ENCODE measurements at places on chromosomes 3 and 15.

DNA sequence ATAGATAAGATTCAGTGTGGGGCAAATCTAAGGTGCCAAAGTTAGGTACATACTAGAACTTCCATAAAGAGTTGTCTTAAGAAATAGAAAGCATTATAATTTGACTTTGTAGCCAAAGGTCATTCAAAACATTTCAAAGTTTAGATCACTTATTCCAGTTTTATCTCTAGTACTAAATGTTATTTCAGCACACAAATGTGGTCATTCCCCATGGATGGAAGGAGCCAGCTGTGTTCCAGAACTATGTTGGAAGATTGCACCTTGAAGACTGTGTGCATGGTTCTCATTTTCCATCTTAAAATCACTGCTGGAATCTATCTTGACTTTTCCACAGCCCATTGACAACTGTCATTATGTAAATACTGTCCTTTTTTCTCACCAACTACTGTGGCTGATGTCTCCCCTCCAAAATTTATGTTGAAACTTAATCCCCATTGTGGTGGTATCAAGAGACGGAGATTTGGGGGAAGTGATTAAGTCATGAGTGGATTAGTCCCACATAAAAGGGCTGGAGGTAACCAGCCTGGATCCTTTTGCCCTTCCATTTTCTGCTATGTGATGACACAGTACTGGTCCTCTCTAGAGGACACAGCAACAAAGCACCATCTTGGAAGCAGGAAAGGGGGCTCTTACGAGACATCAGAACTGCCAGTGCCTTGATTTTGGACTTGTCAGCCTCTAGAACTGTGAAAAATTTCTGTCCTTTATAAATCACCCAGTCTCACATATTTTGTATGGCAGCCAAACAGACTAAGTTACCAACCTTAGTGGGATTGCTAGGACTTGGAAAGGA is 24.0 kb downstream of the TGFBR2 start:
- no peak for DNase-seq

- DNase-seq = no peak
These were observed 18.7 kb upstream of the GADL1 start for GRCh38 chr3:30913176-30913575.

DNA sequence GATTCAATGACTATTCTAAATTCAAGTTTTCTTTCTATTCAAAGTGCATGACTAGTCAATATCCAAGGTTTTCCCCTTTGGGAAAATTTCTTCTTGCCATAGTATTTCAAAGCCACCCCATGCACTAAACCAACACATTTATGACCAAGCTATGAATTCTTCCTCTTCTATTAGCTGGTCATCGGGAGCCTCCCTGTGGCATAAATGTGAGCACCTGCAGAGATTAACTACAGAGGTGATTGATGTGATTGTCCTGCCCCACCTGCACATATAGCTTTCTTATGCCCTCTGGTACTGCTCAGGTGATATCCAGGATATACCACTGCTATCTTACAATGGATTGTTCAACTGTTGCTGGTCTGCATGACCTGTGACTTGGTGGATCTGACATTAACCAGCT is 694.9 kb downstream of the ZBBX start:
- no peak for DNase-seq

DNA sequence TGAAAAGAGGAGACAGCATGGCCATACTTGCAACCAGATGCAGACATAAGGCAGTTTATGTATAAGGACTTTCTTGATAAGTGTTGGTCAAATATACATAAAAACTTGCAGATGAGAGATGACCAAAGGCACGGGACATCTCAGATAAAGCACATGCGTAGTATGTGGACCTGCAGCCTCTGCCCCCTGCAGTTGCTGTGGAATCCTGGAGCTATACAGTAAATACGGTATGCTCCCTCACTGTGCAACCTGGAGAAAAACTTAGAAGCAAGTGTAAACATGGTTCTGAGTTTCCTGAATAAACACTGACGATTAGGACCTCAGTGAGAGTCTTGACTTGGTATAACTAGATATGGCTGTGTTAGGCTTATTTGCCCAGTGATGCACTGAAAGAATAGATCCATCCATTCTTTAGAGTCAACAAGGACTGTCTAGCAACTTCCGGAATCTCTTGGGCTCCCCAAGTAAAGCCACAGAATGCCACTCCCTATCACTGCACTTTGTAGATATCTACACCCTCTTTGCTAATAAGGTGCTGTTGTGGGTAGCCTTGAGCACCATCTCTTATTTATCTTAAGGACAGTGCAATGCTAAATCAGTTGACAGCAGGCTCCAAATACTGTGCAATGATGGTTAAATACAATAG is 40.2 kb downstream of the GJD2 start:
- DNase-seq = peak; percentile 60

DNA sequence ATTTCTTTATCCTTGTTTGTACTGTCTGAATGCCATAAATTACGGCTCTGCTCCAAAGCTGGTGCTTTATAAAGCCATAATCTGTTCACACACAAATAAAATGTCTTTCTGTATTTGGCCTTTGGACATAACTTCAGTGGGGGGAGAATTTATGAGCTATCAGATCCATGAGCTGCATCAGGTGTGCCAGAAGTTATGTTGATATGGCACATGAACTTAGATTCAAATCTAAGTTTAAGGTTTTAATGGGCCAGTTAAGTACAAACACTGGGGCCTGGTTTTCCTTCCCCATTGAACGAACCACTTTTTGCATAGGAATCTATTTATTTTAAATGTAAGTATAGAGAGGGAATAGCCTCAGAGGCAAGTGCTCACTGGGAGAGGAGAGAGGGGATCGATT is 239.9 kb downstream of the NFKBIZ start:
- DNase-seq = no peak

DNA sequence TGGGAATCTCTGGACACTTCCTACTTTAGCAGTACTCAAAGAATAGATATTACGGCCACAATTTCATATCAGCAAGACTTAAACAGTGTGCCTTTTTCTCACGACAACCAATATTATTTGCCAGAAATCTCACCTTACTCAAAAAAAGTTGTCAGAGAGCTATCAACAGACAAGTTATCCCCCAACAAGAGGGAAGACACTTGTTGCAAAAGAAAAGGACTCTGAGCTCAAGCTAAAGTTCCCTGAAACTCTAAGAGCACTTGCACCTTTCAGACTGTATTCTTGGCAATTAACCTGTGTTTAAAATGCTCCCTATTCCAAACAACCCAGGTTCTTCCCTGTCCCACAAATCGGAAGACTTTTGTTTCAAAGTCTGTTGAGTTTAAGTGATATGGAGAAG is 4.5 kb downstream of the LRIG1 start:
- DNase-seq = no peak

DNA sequence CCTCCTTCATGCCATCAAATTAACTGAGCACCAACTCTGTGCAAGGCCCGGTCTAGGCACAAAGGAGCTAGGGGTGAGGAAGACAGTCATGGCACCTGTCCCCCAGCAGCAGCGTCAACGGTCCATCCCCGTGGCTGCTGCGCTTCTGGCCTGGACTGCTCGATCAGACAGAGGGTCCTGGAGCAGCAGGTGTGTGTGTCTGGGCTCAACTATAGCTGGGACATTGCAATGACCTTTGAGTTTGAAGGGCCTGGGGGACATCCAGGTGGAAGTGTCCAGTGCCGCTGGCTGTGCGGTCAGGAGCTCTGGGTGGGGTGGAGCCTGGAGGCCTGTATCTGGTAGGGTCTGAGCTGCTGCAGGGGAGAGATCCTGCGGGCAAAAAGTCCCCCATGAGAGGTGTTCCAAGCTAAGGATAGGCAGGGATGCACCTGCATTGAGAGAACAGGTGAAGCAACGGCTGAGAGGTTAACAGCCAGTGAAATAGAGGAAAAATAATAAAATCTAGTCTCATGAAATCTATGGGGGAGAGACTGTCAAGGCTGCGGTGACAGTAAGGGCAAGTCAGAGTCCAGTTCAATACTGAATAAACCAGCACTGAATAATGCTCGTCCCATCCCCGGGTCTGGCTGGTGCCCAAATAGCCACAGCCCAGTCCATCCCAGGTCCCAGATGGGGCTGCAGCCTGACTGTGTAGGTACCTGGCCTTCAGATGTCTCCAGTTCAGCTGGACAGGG is 25.4 kb upstream of the SLC41A3 start:
- DNase-seq = no peak

GRCh38 chr15:52466134-52466701 is 62.5 kb downstream of the MYO5A start:
- DNase-seq = peak; percentile 25

GRCh38 chr15:92682741-92683510 is 27.4 kb upstream of the FAM174B start:
- DNase-seq = no peak

DNA sequence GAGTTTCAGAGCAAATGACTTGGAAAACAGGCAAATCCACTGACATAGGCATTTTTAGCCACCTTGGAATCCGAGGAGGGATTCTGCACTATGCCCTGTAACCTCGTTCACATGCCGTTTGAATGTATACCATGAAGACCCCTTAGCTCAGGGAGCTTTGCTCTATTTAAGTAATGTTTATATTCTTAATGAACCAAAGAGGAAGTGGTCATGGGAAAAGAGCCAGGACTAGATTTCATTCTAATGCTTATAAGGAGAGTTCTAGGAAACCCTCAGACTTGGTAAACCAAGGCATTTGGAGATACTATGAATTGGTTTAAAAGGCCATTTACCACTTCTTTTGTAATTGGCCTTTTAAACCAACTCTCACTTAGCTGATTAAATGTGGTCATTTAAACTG is 178.9 kb downstream of the IGF1R start:
- peak; percentile 35 for DNase-seq

GRCh38 chr15:59501597-59501996 is 63.6 kb downstream of the FAM81A start:
- DNase-seq = peak; percentile 61

DNA sequence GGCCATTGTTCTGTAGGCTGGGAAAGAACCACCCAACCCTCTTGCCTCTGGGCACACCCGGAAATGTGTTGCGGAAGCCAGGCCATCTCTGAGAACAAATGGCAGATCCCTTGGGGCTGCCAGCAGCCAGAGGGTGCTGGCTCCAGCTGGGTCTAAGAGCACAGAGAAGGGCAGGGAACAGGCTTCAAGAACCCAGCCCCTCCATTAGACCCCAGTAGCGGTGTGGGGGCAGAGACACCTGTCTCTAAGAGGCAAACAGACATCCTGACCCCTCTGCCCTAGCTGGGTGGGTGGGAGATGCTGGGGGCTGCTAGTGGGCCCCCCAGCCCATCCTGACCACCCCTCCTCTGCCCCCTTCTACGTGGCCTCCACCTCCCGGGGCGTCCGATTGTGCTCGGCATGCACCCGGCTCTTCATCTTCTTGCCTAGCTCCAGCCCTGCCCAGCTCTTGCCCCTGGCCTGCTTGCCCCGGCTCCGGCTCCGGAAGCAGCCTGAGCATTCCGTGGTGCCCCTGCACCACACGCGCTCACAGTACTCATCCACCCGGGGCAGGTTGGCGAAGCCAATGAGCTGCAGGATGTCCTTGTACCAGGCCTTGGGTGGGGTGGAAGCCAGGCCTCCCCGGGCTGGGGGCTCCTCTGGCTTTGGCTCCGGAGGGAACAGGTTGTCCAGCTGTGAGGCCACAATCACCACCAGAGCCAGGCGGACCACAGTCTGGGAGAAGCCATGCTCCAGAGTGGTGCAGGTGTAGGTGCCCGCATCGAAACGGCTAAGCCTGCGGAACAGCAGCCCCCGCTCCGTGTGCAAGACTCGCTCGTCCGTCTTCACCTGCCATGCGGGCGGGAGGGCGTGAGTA is 9.4 kb downstream of the SEMA3G start:
- no peak for DNase-seq

GRCh38 chr15:90701048-90701447 is 16.1 kb upstream of the BLM start:
- DNase-seq = peak; percentile 83

DNA sequence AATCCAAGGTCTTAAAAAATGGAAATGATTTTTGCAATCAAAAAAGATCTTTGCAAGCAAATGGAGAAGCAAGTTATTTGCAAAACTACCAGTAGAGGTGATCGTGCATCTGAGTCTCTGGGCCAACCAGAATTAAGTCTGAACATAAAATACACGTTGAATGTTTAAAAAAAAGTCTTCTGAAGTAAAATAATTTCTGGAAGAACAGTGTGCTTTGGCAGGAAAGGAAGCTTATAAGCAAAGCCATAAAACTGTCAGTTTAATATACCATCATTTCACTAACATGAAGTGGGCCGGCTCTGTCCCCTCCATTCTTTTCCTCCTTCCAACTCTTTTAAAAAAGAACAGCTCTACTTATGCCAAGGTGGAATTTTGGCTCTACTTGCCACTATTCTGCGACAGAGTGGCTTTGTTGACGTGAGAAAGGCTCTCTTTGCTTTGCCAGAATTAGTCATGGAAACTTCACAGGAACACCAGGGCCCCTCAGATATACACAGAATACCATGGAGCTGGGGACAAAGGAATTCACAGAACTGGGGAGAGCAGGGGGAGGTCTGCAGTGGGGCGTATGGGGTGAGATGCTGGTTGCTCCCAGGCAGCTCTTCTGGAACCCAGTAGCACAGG is 29.8 kb downstream of the FSTL1 start:
- DNase-seq = peak; percentile 18

GRCh38 chr3:148643389-148643840 is 54.3 kb upstream of the AGTR1 start:
- DNase-seq = peak; percentile 4

- DNase-seq = no peak
These were observed 511 bp upstream of the RARB start for GRCh38 chr3:25427563-25427941.

DNA sequence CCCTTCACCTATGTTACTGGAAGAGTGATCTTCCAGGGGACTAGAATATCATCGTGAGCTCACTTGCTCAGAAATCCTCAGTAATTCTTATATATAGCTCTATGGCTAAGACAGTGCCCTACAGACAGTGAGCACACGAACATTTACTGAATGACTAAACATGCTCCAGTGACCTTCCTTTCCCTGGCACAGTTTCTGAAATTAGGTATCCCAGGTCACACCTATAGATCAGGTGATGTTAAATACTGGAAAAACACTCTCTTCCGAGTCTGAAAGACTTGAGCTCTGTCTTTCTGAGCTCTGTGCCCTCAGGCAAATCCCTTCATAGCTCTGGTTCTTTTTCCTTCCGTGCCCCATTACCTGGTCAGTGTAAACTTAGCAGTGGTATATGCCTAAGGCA is 239.4 kb upstream of the LRIG1 start:
- no peak for DNase-seq

GRCh38 chr3:59482684-59483083 is 432.9 kb upstream of the CFAP20DC start:
- DNase-seq = no peak

DNA sequence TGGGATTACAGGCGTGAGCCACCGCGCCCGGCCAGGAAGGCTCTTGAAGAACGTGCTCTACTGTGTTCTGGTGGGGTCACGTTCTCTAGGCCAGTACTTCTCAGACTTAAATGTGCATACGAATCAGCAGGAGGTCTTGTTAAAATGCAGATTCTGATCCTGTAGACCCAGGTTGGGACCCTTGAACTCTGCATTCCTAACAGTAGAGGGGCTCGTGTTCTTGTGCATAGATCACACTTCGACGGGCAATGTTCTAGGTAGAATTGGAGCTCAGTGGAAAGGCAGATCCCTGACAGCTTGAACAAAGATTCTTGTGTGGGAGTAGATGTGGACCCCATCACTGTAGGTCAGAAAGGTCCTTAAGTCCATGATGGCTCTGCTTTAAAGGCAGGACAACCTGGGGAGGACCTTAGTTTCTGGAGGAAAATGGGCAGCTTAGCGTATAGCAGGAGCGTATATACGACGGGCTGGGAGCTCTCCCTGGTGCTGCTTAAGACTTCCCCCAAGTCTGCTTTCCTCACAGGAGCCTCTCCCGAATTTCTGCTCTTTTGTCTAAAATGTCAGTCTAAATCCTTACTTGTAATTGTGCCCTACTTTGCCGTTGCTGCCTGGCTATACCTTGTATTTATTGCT is 16.9 kb upstream of the FAM81A start:
- peak; percentile 39 for DNase-seq

- DNase-seq = no peak
These were observed 362.8 kb downstream of the CHST2 start for GRCh38 chr3:143482106-143483088.
